ENCODE measurements at places on chromosomes 4 and X.

GRCh38 chrX:119753639-119754257 is 4.6 kb upstream of the SOWAHD start:
- DNase-seq, result peak; percentile 57

- DNase-seq, result no peak
Observed at GRCh38 chr4:95363559-95363925, 185.2 kb downstream of the UNC5C start.

GRCh38 chr4:184515606-184516005 is 41.3 kb upstream of the IRF2 start:
- DNase-seq, result no peak

GRCh38 chr4:153506341-153507309 is 40.5 kb downstream of the TMEM131L start:
- no peak for DNase-seq

- no peak for DNase-seq
Observed at GRCh38 chr4:152075253-152075928, 314.6 kb upstream of the GATB start.

DNA sequence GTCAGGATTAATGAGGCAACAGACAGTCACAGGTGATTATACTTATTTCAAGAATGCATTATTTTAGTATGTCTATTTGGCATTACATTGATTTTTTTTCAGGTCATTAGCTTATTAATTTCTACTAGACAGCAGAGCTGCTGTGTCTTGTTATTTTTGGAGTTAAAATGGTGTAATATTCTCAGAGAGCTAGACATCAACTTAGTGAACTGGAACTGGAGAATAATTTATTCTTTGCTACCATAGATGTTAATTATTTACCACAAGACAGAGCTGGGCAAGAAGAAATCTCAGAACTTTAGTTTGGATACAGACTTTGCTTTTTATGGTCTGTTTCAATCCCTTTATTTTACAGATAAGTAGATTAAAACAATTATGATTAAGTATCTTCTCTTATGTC is 10.2 kb upstream of the HPGD start:
- no peak for DNase-seq

DNA sequence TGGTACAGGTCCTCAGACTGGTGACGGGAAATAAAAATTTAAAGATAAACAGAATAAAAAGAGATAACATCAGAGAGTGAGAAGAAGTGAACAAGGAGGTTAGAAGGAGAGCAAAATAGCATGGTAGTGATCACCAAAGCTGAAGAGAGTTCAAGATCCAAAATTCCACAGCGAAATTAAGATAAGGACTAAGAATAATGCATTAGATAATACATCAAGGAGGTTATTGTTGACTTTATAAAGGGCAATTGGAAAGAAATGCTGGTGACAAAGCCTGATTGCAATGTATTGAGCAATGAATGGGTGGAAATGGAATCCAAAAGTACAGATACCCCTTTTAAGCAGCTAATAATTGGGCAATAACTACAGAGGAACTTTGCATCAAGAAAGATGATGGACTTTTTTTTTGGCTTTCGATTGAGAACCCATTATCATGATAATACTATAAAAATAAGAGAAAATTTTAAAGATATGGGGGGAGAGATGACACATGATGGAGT is 101.6 kb upstream of the MAP9 start:
- DNase-seq, result no peak

- no peak for DNase-seq
Observed at GRCh38 chr4:150327262-150327780, 249.1 kb downstream of the DCLK2 start.

- DNase-seq, result no peak
Observed at GRCh38 chrX:97682991-97683840, 799.5 kb downstream of the RPA4 start.

DNA sequence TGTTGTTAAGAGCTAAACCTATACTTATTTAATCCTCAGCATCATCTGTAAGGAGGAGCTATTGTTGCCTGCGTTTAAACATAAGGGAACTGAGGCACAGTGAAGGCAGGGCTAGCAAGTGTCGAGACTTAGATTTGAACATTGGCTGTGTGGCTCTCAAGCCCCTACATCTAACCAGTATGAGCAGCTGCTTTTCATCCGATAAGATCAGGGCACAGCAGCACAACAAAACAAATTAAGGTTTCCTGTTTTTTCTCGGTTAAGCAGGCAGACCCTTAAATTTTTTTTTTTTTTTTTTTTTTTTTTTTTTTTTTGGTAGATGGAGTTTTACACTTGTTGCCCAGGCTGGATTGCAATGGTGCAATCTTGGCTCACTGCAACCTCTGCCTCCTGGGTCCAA is 35.6 kb downstream of the RAB40A start:
- DNase-seq, result no peak

- DNase-seq, result no peak
Observed at GRCh38 chr4:80144676-80145470, 52.4 kb upstream of the PRDM8 start.

- no peak for DNase-seq
Observed at GRCh38 chr4:119299260-119299671, 22.7 kb downstream of the FABP2 start.

- DNase-seq, result no peak
Observed at GRCh38 chrX:12263211-12263610, 124.9 kb downstream of the FRMPD4 start.

Data from NCI-H2081 (cell line).